ENCODE measurements at places on chromosomes 5 and 9.

GRCh38 chr5:135436951-135437418 is 10.2 kb downstream of the DCANP1 start:
- no peak for DNase-seq

DNA sequence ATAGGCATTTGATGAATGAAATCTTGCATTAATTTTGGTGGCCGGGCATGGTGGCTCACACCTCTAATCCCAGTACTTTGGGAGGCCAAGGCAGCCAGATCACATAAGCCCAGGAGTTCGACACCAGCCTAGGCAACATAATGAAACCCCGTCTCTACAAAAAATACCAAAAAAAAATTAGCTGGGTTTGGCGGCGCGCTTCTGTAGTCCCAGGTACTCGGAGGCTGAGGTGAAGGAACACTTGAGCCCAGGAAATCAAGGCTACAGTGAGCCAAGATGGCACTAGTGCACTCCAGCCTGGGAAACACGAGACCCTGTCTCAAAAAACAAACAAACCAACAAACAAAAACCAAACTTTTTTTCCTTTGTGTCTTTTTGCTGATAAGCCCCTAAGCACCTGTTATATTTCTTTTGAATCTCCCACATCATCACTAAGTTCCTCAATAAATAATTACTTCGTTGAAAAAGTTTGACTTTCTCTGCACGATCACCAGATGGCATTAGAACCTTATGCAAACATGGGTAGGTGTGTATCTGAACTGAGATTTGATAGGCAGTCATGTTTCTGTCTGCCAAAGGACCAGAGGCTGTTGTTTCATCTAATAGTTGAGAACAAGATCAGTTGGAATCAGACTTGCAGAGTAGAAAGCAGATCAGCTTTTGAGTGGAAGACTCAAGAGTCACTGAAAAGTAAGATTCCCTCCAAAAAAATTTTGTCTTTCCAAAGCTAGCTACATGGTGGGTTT is 5.5 kb upstream of the MATR3 start:
- no peak for DNase-seq

DNA sequence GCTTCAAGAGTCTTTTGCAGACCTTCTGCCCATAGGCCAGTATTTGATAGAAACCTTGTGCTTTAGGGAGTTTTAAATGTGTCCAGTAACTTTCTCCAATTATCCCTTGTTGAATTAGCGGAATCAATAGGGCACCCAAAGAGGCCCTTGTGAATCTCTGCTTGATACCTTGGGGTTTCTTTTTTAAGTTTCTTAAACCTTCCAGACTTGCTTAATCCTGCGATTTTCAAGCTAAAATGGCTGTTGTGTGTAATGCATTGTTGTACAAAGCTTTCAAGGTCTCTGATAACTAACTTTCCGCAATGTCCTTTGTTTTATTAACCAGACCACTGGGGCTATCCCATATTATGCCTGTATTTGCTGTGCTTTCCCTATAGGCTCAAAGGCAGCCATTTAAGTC is 577.4 kb upstream of the RORB start:
- DNase-seq, result no peak

GRCh38 chr9:78319197-78320029 is 22.5 kb downstream of the PSAT1 start:
- DNase-seq, result no peak

- no peak for DNase-seq
These were observed 1030.5 kb downstream of the TLE4 start for GRCh38 chr9:80602291-80602690.
